Natural killer cell (primary cell): ENCODE measurements at places on chromosomes 5 and 9. TPM values are rescaled to one million over a fixed set of nuclear protein-coding genes. Genes with fewer than 3 reads are reported as not detected.

Gene SEC61B
- total RNA-seq: 95.1 TPM

GRCh38 chr5:483434-484140, 40.6 kb downstream of the EXOC3 start:
- H3K27ac ChIP-seq: no peak overlapping the region
- H3K4me3 ChIP-seq: no peak overlapping the region
- H3K27me3 ChIP-seq: peaks cover 2% of the 10 kb centered on the region
- H3K4me1 ChIP-seq: peaks cover 5% of the 10 kb centered on the region
- H3K36me3 ChIP-seq: no peaks in the 10 kb centered on the region

GRCh38 chr9:87581513-87581912, 83.8 kb downstream of the DAPK1 start:
- no peaks in the 10 kb centered on the region for H3K36me3 ChIP-seq
- H3K27me3 ChIP-seq: no peaks in the 10 kb centered on the region
- H3K4me1 ChIP-seq: no peaks in the 10 kb centered on the region
- DNase-seq: no peak

DNA sequence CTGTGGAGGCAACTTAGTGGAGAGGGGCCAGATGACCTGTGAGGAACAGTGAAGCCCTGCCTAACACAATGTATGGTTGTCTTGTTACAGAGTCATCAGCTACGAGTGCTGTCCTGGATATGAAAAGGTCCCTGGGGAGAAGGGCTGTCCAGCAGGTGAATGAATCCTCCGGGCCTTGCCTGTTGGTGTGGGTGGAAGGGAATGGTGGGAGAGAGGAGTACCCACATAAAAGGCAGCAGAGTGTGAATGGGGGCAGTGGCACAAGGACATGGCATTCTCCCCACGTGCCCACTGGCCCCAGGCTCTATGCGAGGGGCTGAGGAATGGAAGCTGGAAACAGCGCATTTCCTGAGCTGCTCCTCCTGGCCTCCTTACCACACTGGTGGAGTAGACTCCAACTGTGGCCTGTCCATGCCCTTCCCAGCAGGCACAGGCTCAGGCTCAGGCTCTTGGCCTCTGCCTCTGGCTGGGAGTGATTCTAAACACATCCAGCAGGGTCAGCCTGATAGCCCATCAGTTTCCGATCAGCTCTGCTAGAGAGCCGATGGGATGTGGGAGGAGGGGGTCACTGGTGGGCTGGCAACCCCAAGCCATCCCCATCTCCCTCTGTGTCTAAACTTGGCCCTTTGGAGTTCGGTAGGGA, 15.3 kb downstream of the TGFBI start:
- H3K27ac ChIP-seq: no peak overlapping the region
- no peaks in the 10 kb centered on the region for H3K36me3 ChIP-seq
- no peaks in the 10 kb centered on the region for H3K27me3 ChIP-seq
- H3K4me1 ChIP-seq: no peaks in the 10 kb centered on the region

DNA sequence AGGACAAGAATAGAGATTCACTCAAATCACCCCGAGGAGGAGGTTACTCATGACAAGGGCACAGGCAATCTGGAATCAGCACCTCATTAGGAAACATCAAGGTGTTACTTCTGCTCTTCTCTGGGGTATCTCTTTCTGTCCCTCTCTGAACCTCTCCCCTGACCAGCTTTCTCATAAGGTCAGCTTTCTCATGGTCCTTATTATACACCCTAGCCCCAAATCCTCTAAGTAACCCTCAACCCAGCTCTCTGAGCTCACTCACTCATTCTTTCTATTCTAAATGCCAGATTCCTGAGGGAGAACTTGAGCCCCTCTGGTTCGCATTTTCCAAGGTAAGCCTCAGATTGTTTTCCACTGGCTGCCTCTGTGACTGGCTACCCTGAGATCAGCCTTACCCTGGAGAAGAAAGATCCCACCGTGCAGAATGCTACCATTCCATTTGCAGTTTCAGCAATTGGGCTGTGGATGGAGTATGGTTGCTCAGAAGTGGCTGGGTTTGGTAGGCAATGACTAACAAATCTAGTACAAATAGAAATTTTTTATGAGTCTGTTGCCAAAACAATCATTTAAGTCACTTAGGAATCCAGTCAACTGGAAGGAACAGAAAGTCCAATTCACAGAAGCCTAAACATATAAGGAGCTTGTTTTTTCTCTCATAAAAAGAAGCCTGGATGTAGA, 9.0 kb upstream of the TIMD4 start:
- H3K27ac ChIP-seq: no peak overlapping the region
- H3K4me3 ChIP-seq: no peak overlapping the region
- DNase-seq: no peak

DNA sequence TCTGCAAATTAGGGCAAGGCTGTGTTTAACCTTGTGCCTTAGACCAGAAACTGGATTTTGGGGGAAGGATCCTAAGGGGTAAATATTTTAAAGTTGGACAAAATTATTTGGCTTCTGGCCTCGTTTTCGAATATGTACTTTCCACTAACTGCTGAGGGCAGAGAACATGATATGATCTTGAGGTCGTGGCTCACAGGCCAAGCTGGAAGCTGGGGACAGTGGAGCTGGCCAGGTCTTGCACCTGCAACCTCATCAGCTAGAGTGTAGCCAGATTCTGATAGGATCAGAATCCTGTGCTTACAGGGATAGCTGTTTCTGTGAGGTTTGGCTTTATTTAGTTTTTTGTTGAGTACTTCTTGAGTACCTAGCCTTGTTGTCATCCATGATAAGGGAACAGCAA, 24.9 kb downstream of the MAN2A1 start:
- H3K27me3 ChIP-seq: no peaks in the 10 kb centered on the region
- DNase-seq: no peak
- no peak overlapping the region for H3K4me3 ChIP-seq

- no peak overlapping the region for H3K4me3 ChIP-seq
- no peak for DNase-seq
- H3K27me3 ChIP-seq: no peaks in the 10 kb centered on the region
These were observed 55.6 kb downstream of the FANCC start for GRCh38 chr9:95261890-95262289.

Gene NINJ1
- 93.8 TPM for total RNA-seq

- no peaks in the 10 kb centered on the region for H3K4me1 ChIP-seq
- peaks cover 92% of the 10 kb centered on the region for H3K36me3 ChIP-seq
- H3K27ac ChIP-seq: no peak overlapping the region
- no peak overlapping the region for H3K4me3 ChIP-seq
These were observed 160.1 kb downstream of the DOCK8 start for GRCh38 chr9:374736-375135.

Gene PROB1
- 1.0 TPM for total RNA-seq

DNA sequence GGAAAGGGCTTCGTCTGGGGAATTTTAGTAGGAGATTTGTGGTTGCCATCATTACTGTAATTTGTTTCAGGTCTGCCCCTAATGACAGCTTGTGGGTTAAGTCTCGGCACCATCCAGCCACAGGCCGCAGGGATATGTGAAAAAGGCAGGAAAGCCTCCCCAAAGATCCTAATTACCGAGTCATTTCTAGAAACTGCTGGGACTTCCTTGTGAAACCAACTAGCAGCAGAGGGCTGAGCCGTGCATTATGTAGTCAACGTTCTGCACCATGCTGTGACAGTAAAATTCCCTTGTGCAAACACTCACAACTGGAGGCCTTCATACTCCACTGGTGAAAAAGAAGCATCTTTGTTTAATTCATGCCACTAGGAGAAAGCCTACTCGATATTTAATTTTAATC, 230.3 kb downstream of the MPDZ start:
- no peaks in the 10 kb centered on the region for H3K36me3 ChIP-seq
- H3K4me3 ChIP-seq: no peak overlapping the region
- DNase-seq: no peak

Gene SPATA31A3
- not detected for total RNA-seq

DNA sequence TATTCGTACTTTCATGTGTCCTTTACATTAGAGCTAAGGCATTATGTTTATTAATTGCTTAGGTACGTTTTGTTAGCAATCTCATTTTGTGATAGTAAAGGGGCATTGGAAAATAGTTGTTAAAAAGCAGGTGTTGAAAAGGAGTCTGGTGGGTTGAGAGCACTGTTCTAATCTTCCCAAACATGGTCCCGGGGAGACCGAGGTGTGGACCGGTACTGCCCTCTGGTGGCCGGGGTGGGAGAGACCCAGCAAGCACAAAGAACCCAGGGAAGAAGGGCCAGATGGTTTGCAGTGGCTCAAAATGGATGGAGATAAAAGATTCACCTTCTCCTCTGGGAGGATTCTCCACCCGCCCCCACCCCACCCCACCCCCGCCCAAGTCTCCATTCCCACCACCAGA, 26.1 kb downstream of the IDNK start:
- no peaks in the 10 kb centered on the region for H3K27me3 ChIP-seq
- no peaks in the 10 kb centered on the region for H3K4me1 ChIP-seq
- no peak overlapping the region for H3K27ac ChIP-seq
- no peak overlapping the region for H3K4me3 ChIP-seq
- DNase-seq: peak; percentile 86
- H3K36me3 ChIP-seq: peaks cover 21% of the 10 kb centered on the region

GRCh38 chr9:114856942-114857315, 51.1 kb upstream of the TNFSF15 start:
- no peak overlapping the region for H3K27ac ChIP-seq
- no peaks in the 10 kb centered on the region for H3K27me3 ChIP-seq
- H3K4me3 ChIP-seq: no peak overlapping the region
- H3K4me1 ChIP-seq: no peaks in the 10 kb centered on the region

Gene FOXD1
- total RNA-seq: 0.41 TPM

Gene SERF1A
- total RNA-seq: 11.8 TPM

Gene CHSY3
- 0.18 TPM for total RNA-seq

Gene SLC12A7
- 92.5 TPM for total RNA-seq

Gene SPACA9
- total RNA-seq: 1.1 TPM

Gene PCDHB15
- not detected for total RNA-seq

Gene TLR4
- 15.4 TPM for total RNA-seq

- no peak overlapping the region for H3K4me3 ChIP-seq
- no peak for DNase-seq
These were observed 2.5 kb downstream of the KIAA1958 start for GRCh38 chr9:112489039-112489546.

Gene CYLC2
- not detected for total RNA-seq

DNA sequence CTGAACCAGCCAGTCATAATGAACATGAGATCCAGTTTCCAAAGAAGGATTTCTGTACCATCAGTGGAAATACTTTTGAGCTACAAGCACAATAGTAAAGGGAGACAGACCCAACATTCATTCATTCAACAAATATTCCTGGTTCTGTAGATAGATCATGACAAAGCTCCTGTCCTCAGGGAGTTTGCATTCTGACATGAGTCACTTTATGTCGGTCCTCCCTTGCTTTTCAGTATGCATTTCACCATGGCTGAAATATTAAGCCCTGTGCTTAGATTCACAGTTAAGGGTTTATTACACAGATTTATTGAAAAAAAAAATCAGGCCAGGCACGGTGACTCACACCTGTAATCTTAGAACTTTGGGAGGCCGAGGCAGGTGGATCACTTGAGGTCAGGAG, 5.4 kb upstream of the MYOT start:
- no peak overlapping the region for H3K27ac ChIP-seq
- H3K4me1 ChIP-seq: peaks cover 2% of the 10 kb centered on the region
- no peak overlapping the region for H3K4me3 ChIP-seq
- no peaks in the 10 kb centered on the region for H3K36me3 ChIP-seq
- no peaks in the 10 kb centered on the region for H3K27me3 ChIP-seq
- DNase-seq: no peak

- H3K4me1 ChIP-seq: no peaks in the 10 kb centered on the region
- no peak for DNase-seq
- H3K36me3 ChIP-seq: no peaks in the 10 kb centered on the region
- H3K4me3 ChIP-seq: no peak overlapping the region
These were observed 15.7 kb upstream of the AIF1L start for GRCh38 chr9:131080589-131080988.

GRCh38 chr5:173479711-173480110, 136.7 kb downstream of the BOD1 start:
- no peak for DNase-seq
- no peaks in the 10 kb centered on the region for H3K4me1 ChIP-seq
- no peaks in the 10 kb centered on the region for H3K36me3 ChIP-seq
- H3K4me3 ChIP-seq: no peak overlapping the region
- no peaks in the 10 kb centered on the region for H3K27me3 ChIP-seq
- H3K27ac ChIP-seq: no peak overlapping the region

Gene HTR4
- not detected for total RNA-seq

DNA sequence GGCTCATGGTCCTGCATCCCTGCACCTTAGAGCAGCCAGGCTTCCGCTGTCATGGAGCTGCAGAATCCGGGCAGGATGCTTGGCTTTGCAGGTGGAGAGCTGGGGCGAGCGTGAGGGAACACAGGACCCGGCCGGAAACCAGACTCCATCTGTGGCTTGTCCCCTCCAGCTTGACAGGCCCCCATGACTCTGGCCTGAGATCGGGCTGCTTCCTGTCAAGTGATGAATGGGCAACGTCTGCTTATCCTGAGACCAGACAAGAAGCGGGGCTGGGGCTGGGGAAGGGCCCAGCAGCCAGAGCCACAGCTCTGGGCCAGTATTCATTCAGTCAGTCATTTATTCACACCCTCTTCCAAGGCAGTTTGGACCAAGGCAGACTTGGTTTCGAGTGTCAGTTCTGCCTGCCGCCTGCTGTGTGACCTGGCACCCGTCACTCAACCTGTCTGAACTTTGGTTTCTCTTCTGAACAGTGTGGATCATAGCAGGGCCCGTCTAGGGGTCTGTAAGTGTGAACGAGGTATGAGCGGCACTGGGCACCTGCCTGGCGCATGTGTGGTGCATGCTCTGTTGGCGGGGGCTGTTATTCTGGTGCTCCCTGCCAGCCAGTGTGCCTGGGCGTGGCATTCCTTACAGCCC, 37.5 kb downstream of the NEK6 start:
- peaks cover 91% of the 10 kb centered on the region for H3K4me1 ChIP-seq
- no peaks in the 10 kb centered on the region for H3K27me3 ChIP-seq
- no peak overlapping the region for H3K27ac ChIP-seq
- no peak for DNase-seq
- H3K36me3 ChIP-seq: no peaks in the 10 kb centered on the region
- H3K4me3 ChIP-seq: no peak overlapping the region

DNA sequence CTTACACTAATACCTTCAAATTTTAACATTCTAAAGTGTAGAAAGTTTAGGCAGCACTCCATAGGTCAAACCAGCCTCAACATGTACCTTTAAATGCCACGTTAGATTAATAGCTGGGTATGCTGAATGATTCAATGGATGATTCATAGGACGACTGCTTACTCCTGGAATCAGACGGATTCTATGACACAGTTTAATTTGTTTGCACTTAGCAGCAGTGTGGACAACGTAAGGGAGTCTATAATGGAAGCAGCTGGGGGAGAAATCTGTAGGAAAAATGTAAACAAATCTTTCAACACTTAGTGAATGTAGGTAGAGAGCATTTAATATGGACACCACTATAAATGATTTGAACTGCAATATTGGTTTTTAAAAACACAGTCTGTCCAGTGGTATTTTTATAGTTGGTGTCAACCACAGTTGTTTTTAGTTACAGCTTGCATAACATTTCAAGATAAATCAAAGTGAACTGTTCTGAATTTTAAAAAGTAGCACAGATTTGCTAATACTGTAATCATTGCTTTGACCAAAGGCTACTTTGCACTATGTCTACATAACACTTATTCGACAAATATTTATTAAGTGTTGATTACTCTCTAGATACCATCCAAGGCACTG, 701.5 kb upstream of the MEF2C start:
- H3K27ac ChIP-seq: no peak overlapping the region
- no peaks in the 10 kb centered on the region for H3K36me3 ChIP-seq
- no peaks in the 10 kb centered on the region for H3K4me1 ChIP-seq
- no peak for DNase-seq

- DNase-seq: peak; percentile 88
- peak within 1 kb of the TSS; percentile 88 for H3K4me3 ChIP-seq
- peaks cover 1% of the 10 kb centered on the region for H3K36me3 ChIP-seq
- peak within 1 kb of the TSS; percentile 42 for H3K27ac ChIP-seq
- H3K4me1 ChIP-seq: peaks cover 45% of the 10 kb centered on the region
These were observed at the start of gene ROPN1L for GRCh38 chr5:10441083-10441991. Gene ROPN1L, plus strand, starts transcription at chr5:10441879. Its CDS starts 289 bp downstream, at chr5:10442168.
